Stimulated activated CD8-positive, alpha-beta memory T cell treated with anti-CD3 and anti-CD28 coated beads, Interleukin-15, amount 100 ng/mL, for 24 hours (primary cell): ENCODE measurements at places on chromosomes 16 and 17.

- DNase-seq: no peak
Measured at GRCh38 chr17:49894761-49895160, 46.9 kb upstream of the TAC4 start.

GRCh38 chr17:29526322-29526721, 40.5 kb downstream of the ABHD15 start:
- DNase-seq: no peak

DNA sequence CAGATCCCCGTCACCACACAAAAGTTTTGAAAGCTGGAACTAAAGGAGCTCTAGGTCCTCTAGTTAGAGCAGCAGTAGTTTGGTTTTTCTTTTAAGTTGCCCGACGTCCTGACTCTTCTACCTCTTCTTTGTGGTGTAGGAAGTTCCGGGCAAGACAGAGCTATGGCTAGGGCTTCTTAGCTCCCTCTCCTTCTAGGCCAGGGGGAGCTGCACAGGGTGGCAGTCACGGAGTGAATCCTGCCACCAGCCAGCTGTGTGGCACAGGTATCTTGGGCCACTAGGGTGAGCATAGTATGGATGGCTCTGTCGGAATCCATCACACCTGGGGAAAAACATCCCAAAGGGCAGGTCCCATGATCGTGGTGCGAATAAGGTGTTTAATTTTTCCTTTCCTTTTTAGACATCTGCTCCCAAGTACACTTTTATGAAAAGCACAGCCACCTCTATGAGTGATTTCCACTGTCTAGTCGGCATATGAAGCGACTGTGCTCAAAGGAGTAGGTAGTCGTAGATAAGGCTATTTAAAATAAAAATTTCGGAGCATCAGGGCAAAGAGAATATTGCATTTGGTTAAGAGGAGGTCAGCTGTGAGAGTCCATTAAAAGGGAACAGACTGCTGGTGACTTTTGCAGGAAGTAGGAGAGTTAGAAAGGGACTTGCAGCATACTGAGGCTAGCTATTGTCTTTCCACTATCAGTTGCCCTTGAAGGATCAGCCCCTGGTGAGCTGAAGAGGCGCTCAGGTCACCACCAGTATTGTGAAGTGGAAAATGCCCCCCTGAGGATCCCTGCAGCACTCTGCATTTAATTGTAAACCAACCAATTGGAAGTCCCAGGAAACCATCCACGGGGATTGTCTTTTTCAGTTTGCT, 2.1 kb downstream of the PRKCA start:
- DNase-seq: no peak

DNA sequence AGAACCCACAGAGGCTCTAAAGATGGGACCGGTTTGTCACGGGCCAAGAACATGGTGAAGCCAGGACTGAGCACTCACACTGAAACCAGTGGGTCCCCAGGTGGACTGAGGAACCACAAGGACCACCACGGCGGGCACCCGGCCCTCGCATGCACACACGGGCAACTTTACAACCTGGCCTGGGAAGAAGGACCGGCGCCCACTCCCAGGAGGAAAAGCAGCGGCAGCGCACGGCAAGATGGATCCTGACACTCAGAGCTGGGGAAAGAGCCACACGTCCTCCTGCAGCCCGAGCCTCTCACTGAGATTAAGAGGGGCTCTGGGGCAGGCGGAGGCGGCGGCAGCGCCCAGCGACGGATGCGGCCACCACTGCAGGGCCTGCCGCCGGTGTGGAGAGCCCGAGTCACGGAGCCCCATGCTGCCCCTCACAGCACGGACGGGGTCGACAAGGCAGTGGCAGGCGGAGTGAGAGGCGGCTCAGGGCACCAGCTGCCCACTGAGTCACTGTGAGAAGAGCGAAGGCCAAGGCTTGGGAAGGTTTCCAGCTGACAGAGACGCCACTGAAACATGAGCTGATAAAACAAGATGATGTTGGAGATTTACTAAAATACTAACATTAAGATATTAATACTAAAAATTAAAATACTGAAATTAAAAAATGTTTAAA, 118.3 kb downstream of the ANKRD11 start:
- no peak for DNase-seq

GRCh38 chr16:68458551-68458950, 10.2 kb upstream of the SMPD3 start:
- no peak for DNase-seq

DNA sequence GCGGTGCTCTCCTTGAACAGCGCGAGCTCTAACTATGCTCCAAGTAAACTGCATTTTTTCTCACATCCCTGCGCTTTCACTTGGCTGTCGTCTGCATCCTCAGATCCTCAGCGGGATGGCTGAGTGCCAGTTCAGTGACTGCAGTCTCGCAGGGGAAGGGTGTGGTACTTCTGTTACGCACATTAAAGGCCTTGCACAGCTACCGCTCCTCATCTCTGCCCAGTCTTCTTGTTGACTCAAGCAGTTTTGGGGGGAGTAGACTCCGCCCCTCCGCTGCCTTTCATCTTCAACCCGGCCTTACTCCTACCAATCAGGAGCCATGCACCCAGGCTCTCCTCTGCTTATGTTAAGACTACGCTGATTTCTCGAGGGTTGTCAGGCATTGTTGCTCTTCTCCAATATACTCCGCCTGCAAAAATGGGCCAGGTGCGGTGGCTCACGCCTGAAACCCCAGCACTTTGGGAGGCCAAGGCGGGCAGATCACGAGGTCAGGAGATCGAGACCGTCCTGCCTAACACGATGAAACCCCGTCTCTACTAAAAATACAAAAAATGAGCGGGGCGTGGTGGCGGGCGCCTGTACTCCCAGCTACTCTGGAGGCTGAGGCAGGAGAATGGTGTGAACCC, 10.0 kb downstream of the ATP5PD start:
- no peak for DNase-seq

DNA sequence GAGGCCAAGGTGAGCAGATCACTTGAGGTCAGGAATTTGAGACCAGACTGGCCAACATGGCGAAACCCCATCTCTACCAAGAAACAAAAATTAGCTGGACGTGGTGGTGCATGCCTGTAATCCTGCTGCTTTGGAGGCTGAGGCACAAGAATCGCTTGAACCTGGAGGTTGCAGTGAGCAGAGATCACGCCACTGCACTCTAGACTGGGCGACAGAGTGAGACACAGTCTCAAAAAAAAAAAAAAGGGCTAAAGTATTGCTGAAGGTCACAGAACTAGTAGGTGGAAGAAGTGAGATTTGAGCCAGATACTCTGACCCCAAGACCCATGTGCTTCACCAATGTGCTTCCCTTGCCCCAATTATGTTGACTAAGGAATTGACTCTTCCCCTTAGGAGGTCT, 112.0 kb downstream of the NPIPB5 start:
- no peak for DNase-seq

DNA sequence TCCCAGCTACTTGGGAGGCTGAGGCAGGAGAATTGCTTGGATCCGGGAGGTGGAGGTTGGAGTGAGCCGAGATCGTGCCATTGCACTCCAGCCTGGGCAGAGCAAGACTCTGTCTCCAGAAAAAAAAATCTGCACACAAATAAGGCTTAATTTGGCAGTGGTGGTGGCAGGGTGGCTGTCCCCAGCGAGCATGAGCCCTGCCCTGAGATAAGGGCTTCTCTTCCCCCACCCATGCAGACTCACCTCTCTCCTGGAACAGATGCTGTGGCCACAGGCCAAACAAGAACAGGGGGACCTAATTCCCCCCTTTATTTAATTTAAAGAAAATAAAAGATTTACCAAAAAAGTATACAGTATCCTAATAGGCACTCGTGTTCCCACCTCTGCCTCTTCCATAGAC, 157.2 kb downstream of the RAB11FIP4 start:
- DNase-seq: no peak

DNA sequence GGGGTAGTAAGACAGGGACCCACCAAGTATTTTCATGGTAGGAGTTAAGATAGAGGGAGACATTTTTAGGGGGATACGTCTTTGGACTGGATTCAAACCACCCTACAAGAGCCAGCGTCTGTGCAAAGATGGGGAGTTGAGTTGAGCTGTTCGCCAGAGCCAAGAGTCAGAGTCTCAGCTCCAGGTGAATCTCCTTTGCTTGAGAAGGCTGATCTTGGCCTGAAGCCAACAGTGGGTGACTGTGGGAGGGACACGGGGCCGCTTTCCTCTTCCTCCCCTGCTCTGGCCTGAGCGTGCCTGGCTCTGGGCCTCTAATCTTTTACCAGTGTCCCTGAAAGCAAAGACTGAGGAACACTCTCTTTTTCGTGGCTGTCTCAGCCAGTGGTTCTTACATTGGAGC, 5.4 kb downstream of the TLE7 start:
- no peak for DNase-seq

DNA sequence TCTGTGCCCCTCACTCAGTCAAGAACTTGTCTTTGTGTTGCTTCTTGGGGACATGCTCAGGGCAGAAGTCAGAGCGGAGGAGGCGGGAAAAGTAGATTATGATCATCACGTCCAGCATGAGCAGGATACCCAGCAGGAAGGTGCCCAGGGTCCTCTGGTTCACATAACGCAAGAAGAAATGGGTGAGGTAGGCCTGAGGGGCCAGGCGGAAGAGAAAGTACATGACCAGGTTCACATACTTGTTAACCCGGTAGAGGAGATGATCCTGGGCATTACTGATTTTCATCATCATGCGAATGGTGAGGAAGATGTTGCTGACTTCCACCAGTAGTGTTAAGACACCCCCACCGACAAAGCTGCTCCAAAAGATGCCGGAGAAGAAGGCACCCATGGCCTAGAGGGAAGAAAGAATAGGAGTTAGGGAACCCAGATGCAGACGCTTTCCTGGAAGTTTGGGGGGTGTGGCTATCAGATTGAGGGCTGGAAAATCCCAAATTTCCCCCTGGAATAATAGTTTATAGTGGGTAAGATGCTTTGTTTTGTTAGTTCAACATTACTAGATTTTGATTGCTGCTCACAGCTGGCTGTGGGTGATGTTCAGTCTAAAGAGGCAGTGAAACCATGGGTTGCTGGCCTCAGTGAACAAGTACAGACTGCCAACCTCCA, 1.4 kb downstream of the TLCD1 start:
- DNase-seq: no peak

GRCh38 chr17:62807812-62808575, at the start of gene MARCHF10:
MARCHF10 (minus strand) TSS chr17:62808314; CDS start chr17:62801735, 6,579 bp downstream.
- no peak for DNase-seq

- DNase-seq: no peak
Measured at GRCh38 chr16:31711344-31711845, 162.2 kb upstream of the ZNF267 start.

DNA sequence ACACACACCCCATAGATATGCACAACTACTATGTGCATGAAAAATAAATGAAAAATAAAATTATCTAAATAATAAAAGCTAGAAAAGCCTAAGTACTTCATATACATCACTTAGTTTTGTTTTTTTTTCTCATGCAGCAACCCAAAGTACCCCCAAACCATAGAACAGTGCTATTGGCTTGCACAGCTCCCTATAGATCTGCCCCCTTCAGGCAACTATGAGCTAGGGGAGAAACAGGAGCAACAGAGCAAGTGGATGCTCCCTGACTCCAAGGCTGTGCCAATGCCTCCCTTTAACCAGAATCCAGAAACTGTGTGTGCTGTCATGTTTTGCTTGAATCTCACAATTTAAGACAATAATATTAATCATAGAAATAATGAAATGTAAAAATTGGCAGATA, 605.5 kb downstream of the TOX3 start:
- DNase-seq: no peak

- DNase-seq: no peak
Measured at GRCh38 chr17:66290101-66290722, 12.2 kb upstream of the PRKCA start.

GRCh38 chr17:42891539-42892152, 9.0 kb upstream of the G6PC1 start:
- DNase-seq: no peak

DNA sequence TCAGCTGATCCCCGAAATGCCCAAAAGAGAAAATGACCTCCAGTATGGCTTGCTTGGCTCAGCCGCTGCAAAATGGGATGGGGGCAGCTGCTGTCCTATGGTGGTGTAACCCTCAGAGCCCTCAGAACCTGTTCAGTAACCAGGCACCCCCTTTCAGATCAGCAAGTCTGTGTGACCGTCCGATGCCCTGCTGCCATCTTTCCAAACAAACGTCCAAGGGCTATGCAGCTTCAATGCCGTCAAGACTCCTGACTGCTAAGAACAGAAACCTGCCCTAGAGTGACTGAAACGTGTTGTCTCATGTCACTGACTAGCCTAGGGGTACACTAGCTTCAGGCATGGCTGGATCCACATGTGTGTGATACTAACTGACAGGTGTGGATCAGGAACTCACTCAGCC, 70.4 kb downstream of the GNAO1 start:
- DNase-seq: no peak

GRCh38 chr17:33242375-33243124, 50.5 kb downstream of the ASIC2 start:
- no peak for DNase-seq

GRCh38 chr17:61543786-61544415, 47.1 kb downstream of the NACA2 start:
- no peak for DNase-seq
